ENCODE measurements at places on chromosomes 1 and 21.

DNA sequence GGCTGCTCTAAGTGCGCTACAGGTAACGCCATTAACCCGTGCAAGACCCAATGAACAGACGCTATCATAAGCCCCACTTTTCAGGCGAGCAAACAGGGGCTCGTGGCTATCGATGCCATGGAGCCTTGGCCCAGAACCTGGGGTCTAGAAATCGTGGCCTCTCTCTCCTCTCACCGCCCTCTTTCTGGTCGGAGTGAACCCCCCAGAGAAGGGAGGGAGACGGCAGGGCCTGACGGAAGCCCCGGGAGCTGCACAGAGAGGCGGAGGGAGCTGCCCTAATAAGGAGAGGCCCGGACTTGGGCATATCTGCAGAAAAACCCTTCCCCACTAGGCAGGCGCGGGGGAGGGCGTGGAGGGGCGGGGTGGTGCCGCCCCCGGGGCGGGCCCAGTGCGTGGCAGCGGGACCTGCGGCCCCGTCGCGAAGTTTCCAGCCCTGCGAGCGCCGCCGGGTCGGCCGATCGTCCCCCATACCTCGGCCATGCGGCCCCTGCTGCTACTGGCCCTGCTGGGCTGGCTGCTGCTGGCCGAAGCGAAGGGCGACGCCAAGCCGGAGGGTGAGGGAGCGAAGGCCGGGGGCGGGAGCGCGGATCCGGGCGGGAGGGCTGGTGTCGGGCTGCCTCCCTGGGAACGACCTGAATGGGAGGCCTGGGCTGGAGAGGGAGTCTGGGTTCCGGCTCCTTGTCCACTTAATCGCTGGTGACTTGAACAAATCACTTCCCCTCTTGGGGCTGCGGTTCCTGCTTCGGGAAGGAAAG, at the start of gene PLOD1:
Gene PLOD1 (plus strand): TSS at position 416 of the 755 bp plus-strand sequence. CDS start 63 bp downstream, at position 479.
- peak; percentile 80 for DNase-seq

- DNase-seq, result no peak
These were observed 1.6 kb downstream of the P3H1 start for GRCh38 chr1:42765269-42765668.

GRCh38 chr1:25657883-25658760, 41.5 kb downstream of the MAN1C1 start:
- no peak for DNase-seq

DNA sequence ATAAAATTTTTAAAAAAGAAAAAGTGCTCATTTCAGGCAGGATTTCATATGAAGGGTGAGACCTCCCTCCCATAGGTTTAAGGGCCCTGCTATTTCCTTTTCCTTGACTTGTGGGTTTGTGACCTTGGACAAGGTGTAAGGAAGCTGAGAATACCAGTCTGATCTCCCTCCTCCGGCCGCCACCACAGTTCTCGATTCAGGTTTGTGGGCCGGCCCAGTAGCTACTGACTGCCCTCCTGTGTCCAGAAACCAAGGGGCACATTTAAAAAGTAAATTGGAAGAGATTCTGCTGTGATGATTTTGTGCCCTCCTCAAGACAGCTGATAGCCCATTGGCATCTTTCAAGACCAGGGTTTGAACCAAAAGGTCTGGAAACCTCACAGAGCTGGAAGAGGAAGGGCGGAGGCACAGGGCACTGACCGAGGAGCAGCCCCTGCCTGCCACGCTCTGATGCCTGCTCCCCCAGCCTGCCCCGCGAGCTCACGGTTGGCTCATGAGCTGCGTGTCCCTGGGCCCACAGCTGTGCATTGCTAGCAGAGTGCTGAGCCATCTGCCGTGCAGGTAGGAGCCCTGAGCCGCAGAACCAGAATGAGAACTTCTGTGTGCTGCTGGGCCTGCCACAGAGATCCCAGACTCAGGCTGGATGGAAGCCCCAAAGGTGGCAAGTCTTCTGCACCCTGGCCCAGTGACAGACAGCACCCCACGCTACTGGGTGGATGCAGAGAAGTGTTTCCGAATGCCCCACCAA, 348.7 kb downstream of the NPHP4 start:
- DNase-seq, result no peak

DNA sequence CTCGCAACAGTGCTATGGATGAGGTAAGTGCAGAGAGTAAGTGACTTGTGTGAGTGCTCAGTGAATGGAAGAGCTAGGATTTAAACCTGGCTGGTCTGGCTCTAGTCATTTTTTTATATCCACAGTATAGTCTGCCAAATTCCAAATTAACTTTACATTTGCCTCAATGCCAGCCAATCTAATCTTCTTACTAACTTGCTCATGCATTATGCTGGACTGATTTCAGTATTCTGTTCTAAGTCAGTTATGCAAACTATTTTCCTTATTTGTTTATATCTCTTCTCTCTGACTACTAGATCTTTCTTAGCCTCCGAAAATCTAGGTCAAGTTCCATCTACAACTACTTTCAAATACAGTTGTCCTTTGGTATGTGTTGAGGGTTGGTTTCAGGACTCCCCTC, 133.3 kb downstream of the XPR1 start:
- no peak for DNase-seq

DNA sequence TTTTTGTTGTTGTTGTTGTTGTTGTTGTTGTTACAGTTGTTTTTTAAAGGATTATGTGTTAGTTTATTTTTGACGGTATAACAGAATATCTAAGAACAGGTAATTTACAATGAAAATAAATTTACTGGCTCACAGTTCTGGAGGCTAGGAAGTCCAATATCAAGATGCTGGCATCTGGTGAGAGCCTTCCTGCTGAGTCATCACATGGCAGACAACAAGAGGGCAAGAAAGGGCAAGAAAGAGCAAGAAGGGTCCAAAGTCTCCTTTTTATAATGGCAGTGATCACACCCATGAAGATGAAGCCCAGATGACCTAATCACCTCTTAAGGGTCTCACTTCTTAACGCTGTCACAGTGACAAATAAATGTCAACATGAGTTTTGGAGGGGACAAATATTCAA, 142.1 kb downstream of the NEGR1 start:
- DNase-seq, result no peak

GRCh38 chr1:198917226-198917625, 278.4 kb downstream of the PTPRC start:
- no peak for DNase-seq

GRCh38 chr1:209080170-209080781, 503.2 kb upstream of the CAMK1G start:
- no peak for DNase-seq

GRCh38 chr1:245583081-245583480, 428.3 kb downstream of the KIF26B start:
- no peak for DNase-seq

DNA sequence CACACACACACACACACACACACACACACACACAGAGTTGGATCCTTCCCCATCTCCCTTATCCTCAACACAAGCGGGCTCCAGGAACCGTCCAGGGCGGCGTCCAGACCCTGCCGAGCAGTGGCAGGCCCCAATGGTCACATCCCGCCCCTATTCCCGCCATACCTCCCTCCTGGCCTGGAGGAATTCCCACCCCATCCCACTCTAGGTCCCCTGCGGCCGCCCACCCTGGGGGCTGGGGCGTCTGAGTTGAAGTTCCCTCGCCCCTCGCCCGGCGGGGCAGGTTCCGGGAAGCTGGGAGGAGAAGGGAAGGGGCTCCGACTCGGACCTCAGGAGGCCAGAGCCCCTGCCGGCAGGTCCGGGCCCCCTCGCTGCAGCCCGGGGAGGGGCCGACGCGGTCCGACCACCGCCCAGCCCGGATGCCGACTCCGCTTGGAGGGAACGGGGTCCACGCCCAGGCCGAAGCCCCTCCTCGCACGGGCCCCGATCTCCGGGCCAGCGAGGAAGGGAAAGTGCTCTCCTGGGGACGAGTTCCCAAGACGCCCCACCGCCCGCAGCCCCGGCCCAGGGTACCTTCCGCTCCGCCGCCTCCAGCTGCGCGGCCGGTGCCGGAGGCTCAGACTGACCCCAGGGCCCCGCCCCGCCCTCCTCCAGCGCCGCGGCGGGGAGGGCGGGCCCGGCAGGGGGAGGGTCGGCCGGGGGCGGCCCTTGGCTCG, at the start of gene RHOC:
Gene RHOC (minus strand): TSS at position 623 of the 716 bp plus-strand sequence. CDS start 3,328 bp downstream, outside the sequence.
- peak; percentile 55 for DNase-seq

GRCh38 chr1:248926401-248927182, 20.6 kb downstream of the PGBD2 start:
- peak; percentile 21 for DNase-seq

GRCh38 chr1:153597206-153597605, 15.7 kb downstream of the S100A16 start:
- no peak for DNase-seq

- no peak for DNase-seq
These were observed 89.1 kb downstream of the CLEC20A start for GRCh38 chr1:178407655-178408054.

DNA sequence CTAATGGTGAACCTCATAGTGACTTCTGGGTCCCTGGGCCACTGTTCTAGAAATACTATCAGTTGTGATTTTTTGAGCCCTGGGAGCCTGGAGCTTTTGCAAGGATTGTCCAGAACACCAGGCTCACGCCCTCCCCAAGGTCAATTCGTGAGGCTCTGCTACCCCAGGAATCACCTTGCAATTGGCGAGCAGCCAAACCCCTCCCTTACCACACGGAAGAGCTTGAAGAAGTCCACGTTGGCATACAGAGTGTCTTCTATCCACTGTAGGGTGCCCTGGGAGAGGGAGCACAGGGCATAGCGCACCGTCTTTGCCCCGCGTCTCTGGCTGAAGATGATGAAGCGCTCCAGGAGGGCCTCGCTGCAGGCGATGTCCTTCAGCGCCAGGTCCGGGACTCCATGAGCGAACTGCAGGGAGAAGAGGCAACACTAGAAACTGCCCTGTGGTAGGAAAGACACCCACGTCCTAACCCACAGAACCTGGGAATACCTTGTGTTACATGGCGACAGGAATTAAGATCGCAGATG, 22.3 kb downstream of the ABCA4 start:
- DNase-seq, result no peak

GRCh38 chr21:45135868-45136267, 61.5 kb downstream of the ADARB1 start:
- no peak for DNase-seq
